ENCODE measurements at places on chromosomes 7 and 10.

- DNase-seq = peak; percentile 52
Measured at GRCh38 chr10:88437411-88437810, 145.7 kb downstream of the RNLS start.

DNA sequence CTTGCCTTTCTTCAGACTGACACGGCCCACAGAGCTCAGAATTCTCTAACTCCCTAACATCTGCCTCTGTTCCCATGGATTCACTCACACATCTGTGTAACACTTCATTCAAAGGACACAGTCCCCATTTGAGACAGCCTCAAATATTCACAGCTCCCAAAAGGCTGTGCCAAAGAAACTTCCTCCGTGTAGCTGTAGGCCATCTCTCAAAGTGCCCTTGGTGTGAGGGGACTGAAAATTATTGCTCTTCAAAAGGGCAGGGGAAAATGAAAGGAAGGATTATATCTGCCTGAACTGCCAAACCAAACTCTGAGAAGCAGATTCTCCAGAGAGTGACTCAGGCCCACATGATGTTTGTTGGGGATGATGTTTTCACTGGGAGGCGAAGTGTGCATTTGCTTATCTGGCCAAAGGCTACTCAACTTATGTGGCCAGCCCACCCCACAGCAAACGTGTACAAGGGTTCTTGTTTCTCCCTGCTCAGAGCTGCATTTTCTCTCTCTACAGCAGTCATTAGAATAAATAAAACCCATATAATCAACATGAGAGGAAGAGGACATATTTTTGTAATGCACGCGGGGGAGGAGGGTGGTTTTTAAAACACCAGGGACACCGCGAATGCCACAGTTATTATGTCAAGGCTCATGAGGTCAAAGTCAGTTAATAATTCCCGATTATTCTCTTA is 302.4 kb upstream of the NFE2L3 start:
- DNase-seq = peak; percentile 56

DNA sequence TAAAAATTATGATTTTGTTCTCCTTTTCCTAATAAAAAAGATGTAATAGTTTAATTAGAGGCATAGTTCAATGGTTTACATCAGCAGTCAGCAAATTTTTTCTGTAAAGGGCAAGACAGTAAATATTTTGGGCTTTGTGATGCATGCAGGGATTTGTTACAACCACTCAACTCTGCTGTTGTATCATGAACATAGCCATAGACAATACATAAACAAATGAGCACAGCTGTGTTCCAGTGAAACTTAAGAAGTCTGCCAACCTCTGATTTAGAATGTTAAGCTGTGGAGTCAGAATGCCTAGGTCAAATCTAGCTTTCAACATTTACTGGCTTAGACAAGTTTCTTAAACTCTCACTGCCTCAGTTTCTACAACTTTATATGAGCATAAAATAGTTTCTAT is 31.6 kb downstream of the ASZ1 start:
- no peak for DNase-seq

- DNase-seq = no peak
Measured at GRCh38 chr7:37434529-37434928, 14.1 kb downstream of the ELMO1 start.

GRCh38 chr10:1737222-1738061 is at the start of gene ADARB2:
Gene ADARB2 (minus strand): TSS chr10:1737525.
- peak; percentile 35 for DNase-seq

- no peak for DNase-seq
Measured at GRCh38 chr7:5435291-5436002, 11.8 kb upstream of the TNRC18 start.

GRCh38 chr7:1103009-1103788 is 15.3 kb downstream of the GPER1 start:
- DNase-seq = no peak

GRCh38 chr10:128065881-128066534 is 60.2 kb downstream of the MKI67 start:
- DNase-seq = no peak

GRCh38 chr10:77011874-77012811 is 625.5 kb downstream of the KCNMA1 start:
- no peak for DNase-seq

DNA sequence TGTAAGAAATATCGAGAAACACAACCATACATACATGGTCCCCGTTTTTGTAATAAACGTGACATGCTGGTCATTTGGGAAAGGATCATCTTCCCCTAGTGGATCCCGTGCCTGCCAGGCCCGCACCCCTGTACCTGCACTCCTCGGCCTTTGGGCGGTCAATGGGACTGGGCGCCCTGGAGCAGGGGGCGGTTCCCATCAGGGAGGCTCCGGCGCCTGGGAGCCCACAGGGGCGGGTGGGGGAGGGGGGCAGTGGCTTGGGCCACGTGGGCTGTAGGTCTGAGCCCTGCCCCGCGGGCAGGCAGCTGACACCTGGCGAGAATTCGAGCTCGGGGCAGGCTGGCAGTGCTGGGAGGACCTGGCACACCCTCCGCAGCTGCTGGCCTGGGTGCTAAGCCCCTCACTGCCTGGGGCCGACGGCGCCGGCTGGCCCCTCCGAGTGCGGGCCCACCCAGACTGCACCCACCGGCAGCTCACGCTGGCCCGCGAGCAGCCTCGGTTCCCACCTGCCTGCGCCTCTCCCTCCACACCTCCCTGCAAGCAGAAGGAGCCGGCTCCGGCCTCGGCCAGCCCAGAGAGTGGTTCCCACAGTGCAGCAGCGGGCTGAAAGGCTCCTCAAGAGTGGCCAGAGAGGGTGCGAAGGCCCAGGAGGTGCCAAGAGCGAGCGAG is 361.6 kb upstream of the GRM3 start:
- no peak for DNase-seq

GRCh38 chr7:28704706-28705105 is 253.4 kb downstream of the TRIL start:
- DNase-seq = no peak

DNA sequence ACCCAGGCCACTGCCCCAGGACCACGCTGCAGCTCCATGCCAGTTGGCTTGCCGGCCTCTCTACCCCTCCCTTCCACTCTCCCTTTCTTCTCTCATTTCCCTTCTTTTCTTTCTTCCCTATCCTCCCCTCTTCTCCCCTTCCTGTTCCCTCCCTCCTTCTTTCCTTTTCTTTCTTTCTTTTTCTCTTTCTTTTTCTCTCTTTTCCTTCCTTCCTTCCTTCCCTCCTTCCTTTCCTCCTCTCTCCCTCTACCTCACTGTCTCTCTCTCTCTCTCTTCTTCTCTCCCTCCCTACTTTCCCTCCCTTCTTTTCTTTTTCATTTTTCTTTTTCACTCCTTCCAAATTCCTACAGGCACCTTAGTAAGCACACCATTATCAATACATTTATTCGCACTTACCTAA is 30.3 kb upstream of the R3HCC1L start:
- no peak for DNase-seq

DNA sequence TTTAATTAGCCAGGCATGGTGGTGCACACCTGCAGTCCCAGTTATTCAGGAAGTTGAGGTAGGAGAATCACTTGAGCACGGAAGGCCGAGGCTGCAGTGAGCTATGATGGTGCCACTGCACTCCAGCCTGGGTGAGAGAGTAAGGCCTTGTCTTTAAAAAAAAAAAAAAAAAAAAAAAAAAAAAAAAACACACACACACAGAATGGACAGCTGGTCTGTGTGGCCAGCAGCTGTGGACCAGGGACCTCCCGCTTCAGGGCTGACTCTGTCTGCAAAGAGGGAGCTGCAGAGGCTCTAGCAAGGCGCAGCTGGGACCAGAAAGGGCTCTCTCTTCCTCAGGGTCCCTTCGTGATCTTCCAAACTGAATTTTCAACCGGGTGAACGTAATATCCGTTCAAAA is 53.6 kb upstream of the DNAAF5 start:
- DNase-seq = no peak

- peak; percentile 56 for DNase-seq
Measured at GRCh38 chr7:12638851-12639456, 48.5 kb upstream of the ARL4A start.

- no peak for DNase-seq
Measured at GRCh38 chr7:66815951-66816350, 75.4 kb downstream of the RABGEF1 start.

DNA sequence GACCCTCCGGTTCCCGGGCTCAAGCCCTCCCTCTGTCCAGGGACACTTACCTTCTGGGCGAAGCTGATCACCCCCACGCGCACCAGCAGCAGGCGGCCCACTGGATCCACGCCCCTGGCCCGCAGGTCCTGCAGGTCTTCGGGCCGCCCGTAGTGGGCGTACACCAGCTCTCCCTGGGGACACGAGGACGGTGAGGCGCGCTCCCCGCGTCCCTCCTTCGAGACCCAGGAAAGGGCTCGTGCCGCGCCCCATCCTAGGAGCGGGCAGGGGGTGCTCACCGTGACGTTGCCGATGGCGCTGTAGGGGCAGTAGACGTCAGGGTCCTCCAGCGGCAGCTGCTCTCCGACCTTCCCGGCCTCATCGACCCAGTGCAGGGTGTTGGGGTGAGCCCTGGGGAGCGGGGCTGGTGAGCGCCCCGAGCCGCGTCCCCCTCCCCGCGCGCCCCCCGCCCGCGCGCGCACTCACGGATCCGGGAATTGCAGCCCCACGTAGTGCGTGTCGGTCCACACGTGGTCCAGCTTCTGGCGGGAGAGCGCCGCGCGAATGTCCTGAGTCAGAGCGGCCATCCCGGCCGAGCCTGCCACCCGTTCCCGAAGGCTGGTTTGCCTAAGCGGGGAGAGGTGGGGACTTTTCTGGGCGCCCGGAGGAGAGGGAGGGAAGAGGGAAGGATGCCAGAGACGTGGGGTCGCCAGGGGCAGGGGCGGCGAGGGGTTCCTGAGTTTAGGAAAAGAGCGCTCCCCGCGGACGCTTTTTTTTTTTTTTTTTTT is 8.2 kb downstream of the TFR2 start:
- DNase-seq = no peak

- no peak for DNase-seq
Measured at GRCh38 chr10:103658049-103658577, 164.6 kb downstream of the NEURL1 start.

GRCh38 chr7:98230746-98231471 is 19.7 kb downstream of the BHLHA15 start:
- DNase-seq = no peak

- DNase-seq = peak; percentile 1
Measured at GRCh38 chr10:112689327-112690072, 242.5 kb downstream of the VTI1A start.

- no peak for DNase-seq
Measured at GRCh38 chr7:112113913-112114575, 92.2 kb downstream of the DOCK4 start.

GRCh38 chr10:109993551-109994330 is 14.0 kb upstream of the ADD3 start:
- peak; percentile 22 for DNase-seq

DNA sequence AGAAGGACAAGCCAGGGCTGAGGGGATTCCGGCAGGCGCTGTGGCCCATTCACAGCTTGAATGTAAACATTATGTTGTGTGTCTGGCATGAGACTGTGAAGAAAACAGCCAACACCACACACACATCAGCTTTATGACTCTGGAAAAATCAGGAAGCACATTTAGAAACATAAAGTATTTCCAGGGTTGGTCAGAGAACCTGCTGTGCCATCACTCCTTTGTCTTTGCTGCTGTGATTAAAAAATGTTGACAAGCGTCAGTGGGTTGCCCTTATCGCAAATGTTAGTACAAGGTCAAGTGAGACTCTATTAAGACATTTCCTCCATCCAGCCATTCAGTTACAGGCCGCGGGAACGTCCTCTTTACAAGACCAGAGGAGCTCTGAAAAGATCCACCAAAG is 95.4 kb downstream of the TAX1BP1 start:
- no peak for DNase-seq

DNA sequence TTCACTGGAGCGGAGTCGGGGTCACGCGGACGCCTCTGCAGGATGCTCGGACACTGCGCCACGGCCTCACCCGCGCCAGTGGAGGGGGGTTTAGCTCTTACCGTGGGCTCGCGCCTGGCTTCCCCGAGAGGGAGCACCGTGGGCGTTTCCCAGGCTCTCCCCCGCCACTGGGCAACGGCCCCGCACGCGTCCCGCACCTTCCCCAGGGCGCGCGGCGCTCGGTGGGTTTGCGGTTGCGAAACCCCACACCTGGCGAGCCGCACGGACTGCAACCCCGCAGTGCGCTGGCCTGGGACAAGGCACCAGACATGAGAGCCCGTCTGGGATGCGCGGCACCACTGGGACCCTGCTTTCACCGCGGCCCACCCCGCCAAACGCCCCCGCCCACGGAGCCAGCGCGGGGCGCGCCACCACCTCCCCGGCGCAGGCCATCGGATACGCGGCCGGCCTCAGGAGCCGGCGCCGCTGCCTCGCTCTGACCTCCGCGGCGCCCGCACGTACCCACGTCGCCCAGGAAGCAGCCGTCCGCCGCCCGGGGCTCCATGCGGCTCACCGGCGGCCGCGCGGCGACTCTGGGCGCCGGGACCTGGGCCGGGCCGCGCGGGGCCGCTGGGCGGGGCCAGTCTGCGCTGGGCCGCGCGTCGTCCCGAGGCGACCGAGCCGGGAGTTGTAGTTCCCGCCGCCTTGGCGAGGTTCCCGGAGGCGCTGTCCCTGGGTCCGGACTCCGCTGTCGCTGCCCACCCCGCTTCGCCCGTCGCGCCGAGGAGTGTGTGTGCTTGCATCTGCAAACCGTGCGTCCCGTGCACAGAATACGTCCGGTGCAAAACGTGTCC is at the start of gene ASB13:
Gene ASB13 (minus strand): TSS at position 588 of the 833 bp plus-strand sequence. CDS start 44 bp downstream, at position 544.
- DNase-seq = no peak

DNA sequence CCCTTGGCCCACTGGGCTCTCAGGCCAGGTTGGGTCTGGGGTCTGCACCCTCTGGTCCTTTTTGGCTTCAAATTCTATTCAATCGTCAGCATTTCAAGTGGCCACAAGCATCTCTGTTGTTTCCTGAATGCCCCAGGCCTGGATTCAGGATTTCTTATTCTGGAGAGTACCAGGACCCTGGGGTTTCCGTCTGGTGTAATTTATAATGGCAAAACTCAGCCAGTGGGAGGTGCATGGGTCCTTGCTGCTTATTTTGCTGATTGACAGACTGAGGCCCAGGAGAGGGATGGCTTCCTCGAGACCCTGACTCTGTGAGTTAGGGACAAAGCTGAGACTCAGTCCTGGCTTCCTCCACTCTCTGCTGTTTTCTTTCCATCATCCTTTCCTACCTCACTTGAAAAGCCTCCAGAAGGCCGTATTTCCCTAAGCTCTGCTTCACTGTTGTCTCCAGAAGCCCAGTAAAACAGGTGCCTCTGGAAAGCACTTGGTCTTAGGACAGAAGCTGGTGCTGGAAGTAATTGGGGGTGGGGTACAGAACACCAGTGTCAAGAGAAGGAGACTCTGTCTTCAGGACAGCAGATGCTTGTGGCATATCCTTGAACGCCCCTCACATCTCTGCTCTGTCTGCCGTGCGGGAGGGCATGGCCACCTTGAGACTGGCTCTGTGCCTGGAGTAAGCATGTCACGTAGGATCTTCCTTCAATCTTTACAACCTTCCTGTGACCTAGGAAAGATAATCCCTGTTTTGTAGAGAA is 39.4 kb upstream of the SH2D4B start:
- DNase-seq = no peak

- peak; percentile 23 for DNase-seq
Measured at GRCh38 chr7:120110169-120110568, 162.8 kb upstream of the KCND2 start.
